CD4-positive, CD25-positive, alpha-beta regulatory T cell (primary cell): ENCODE measurements at places on chromosomes 16 and 17. TPM values are rescaled to one million over a fixed set of nuclear protein-coding genes. Genes with fewer than 3 reads are reported as not detected.
A peak's percentile ranks its signal among the peaks of the same experiment; 100 is the strongest.

GRCh38 chr17:49521088-49521450 lies 26.0 kb downstream of the NGFR start:
- DNase-seq: no peak

GRCh38 chr16:54928411-54929089 lies 2.1 kb upstream of the IRX5 start:
- peak; percentile 33 for DNase-seq

PCYT2 gene
- 28.6 TPM for total RNA-seq

DNA sequence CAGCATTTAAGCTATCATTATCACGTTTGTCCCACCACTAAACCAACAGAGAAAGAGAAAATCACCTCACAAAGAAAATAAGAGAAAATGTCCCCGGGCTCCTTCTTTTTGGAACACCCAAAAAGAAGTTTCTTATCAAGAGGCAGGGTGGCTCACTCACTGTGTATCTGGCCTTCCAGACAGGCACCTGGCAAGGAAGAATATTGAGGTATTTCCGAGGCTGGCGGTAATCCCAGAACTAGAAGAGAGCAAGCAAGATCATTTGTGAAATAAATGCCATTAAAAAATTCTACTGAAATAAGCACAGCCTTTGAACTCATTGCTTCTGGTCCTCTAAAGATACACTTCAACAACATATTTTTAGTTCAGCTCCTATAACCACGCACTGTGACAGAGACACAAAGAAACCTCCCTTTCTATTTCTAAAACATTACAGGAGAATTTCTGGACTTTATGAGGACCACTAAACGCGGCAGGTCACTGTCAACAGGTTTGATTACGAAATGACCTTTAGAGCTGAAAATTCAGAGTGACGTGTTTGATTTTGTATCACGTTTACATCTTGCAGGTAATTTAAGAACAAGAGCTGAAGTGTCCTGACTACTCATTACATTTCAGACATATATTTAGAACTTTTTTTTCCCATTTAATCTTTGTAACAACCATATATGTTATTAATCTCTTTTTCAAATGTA lies 61.0 kb downstream of the WDR59 start:
- DNase-seq: no peak

DNA sequence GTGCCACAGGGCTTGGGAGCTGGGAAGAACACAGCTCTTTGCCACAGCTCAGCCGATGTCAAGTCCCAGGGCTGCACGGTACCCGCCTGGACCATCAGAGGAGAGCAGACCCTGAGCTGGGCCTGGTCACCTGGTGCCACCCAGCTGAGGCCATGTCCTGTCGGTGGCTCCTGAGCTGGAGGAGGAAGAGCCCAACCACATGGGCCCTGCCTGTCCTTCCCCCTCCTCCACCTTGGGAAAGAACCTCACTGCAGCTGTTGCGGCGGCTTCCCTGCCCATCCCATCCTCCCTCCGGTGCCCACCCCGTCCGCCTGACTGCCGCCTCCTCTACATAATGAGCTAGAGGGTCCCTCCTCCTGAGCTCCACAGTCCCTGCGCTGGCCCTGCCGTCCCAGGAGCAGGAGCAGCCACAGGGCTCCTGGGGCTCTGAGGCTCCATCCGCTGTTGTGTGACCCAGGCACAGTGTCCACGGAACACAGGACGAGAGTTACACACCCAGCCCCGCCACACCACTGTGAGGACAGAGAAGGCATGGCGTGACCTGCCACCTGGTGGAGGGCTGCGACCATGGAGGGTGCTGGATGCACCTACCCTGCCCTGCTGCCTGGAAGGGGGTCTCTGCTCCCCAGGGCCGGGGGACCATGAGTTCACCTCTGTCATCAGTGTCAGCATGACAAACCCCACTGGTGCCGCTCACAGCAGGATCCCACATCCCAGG lies 21.4 kb upstream of the CHMP6 start:
- DNase-seq: peak; percentile 19

MT1M gene
- total RNA-seq: not detected

GRCh38 chr17:29840884-29841283 lies 89.1 kb downstream of the SSH2 start:
- DNase-seq: no peak

TNFRSF17 gene
- not detected for total RNA-seq

- DNase-seq: no peak
These were observed 15.0 kb upstream of the ATP2A3 start for GRCh38 chr17:3979290-3979611.

SBK1 gene
- 20.2 TPM for total RNA-seq

DNA sequence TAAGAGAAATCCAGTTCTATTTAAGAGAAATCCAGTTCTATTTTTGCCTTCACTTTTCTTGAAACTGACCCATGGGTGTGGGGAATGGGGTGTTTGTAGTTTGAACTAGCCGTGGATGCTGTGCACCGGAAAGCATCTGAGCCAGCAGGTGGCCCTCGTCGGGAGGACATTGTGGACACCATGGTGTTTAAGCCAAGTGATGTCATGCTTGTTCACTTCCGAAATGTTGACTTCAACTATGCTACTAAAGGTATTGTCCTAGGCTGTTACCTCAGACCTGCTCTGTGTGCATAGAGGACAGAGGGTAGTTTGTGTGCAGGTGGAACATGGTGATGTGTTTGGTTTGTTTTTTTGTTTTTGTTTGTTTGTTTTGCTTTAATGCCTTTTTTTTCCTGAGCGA lies 3.3 kb downstream of the ATXN2L start:
- no peak for DNase-seq

TP53TG3C gene
- total RNA-seq: not detected

GRCh38 chr16:69618307-69618706 lies 52.5 kb downstream of the NFAT5 start:
- DNase-seq: no peak

GRCh38 chr16:64292161-64292560 lies 829.7 kb downstream of the CDH11 start:
- DNase-seq: no peak

FN3K gene
- 2.0 TPM for total RNA-seq

- peak; percentile 38 for DNase-seq
These were observed 30.3 kb downstream of the PIK3R5 start for GRCh38 chr17:8935191-8935590.

GRCh38 chr16:774086-775001 lies 13.8 kb downstream of the MSLN start:
- no peak for DNase-seq

NPIPA2 gene
- total RNA-seq: 0.86 TPM

DNA sequence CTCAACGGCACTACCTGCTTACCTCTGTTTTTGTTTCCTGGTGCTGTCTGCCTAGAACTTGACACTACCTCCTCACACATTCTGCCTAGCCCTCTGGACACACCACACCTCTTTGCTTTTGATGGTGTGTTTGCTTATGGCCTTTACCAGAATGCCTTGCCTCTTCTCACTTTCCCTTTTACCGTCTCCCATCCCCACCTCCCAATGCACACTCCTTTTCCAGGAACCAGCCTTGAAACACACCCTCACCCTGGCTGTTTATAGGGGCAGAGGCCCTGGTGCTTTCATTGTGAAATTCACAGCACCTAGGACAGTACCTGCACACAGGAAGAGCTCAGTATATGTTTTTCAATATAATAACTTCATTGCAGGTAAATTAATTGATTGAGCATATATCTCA lies 56.2 kb downstream of the MAP2K6 start:
- DNase-seq: no peak

DNA sequence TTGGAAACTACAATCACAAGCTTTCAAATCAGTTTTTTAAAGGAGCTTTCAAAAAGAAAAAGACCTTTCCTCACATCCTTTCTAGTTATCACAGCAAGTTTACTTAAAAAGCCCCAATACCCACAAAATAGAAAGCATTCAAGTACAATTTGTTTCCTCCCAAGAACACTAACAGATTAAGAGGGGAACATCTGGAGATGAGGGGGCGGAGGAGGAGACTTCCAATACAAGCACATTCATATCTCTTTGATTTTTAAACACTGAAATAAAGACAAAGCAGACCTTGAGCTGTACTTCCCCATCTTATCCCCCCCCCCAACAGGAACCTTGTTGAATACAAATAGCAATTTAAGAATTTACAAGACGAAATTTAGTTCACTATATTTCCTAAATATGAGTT lies 2.0 kb downstream of the YWHAE start:
- DNase-seq: no peak

DNA sequence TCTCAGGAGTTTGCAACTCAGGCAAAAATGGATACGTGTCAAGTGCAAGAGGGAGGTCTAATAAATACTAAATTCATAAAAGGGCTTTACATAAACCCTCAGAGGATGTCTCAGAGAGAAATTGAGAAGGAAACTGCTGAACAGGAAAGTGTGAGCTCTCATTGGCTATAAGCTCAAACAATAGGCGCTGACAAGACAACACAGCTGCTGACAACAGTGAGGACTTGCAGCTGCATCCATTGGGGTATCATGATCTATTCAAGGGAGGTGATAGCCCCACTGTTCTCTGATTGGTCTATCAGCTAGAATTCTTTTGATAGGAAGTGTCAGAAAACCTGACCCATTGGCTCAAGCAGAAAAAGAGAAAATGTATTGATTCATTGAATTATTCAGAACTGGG lies 187.2 kb downstream of the CBLN1 start:
- DNase-seq: no peak

BRIP1 gene
- total RNA-seq: 3.0 TPM

- no peak for DNase-seq
These were observed 76.6 kb downstream of the BMERB1 start for GRCh38 chr16:15510992-15511391.

DNA sequence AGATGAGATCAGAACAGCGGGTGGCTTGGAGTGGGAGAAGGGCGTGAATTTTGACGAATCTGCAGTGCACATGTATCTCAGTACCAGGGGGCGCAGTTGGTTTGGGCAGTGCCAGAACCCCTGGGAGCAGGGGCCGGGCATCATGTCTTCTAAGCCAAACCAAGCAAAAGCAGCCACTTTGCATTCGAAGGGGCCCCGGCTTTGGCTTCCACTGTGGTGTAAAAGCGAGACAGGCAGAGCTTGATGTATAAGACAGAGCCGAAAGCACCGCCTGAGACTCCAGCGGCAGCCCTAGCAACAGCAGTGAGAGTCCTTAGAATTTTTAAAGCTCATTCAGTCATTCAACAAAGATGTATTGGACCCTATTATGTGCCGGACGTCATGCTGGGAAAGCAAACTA lies 3.8 kb upstream of the XYLT1 start:
- no peak for DNase-seq

DNA sequence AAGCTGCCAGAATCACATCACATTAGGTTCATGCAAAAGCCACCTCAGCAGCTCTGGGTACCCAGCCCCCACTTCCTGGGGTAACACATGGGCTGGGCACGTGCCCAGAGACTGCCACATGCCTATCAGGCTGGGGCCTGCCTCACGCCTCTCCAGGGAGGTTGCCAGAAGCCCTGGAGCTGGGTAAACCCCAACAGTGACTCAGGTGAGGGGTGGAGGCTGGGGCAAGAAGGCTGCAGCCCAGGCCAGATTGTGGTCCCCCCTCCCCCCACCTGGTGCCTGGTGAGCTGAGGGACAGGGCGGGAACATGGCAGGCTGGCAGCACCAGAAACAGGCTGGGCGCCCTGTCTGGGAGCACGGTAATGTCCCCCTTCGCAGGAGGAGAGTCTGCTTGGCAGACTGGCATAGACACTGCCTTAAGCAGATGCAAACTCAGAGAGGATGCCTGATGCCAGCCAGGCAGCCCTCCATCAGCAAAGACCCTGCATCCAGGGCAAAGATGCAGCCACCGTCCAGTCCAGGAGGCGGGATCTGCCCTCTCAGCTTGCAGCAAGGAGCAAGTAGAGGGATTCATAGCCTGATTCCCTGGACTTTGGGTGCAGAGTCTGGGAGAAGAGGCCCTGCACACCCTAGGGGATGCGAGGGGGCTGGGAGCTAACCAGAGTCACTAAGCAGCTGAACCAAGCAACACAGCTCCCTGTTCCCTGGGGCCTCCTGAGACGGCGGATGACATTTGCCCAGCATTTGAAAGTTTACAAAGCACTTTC lies 28.8 kb downstream of the NGFR start:
- no peak for DNase-seq

KRT26 gene
- not detected for total RNA-seq

- peak; percentile 22 for DNase-seq
These were observed 740 bp upstream of the ATP6V0D1 start for GRCh38 chr16:67481561-67482232.

KNOP1 gene
- total RNA-seq: 3.2 TPM

LGALS9B gene
- not detected for total RNA-seq

- DNase-seq: no peak
These were observed 57.0 kb downstream of the HS3ST3A1 start for GRCh38 chr17:13544765-13545164.

KRTAP1-1 gene
- not detected for total RNA-seq

EMP2 gene
- not detected for total RNA-seq

DNA sequence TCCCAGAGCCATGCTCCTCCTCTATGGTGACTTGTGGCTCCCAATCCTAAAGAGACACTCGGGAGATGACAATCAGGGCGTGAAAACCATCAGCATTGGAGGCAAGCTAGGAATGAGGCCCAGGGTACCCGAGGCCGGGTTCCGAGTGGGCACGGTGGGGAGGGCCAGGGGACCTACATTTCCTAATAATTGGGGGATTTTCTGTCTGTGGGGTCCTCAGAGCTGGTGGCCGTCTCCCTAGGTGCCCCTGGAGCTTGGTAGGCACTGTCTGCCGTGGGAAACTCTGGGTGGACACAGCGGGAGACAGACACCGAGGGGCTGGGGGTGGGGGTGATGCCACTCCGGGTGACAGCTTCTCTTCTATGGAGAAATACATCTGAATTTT lies 312.5 kb upstream of the TNRC6C start:
- no peak for DNase-seq

DNA sequence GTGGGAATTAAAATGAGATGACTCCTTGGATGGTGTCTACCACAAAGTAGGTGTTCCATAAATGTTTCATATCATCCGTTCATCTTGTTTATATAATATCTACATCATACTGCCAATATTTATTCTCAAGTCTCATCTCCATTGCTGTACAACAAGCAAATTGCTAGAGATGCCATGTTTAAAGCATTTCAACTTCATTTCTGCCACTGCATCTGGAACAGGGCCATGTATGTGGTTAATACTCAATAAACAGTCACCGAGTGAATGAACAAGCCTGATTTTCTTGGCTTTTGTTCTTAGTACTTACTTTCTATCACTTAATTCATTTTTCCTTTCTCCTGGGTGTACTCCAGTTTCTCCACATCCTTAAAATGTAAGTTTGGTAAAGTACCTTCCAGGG lies 107.6 kb downstream of the KCNJ2 start:
- DNase-seq: no peak

PDILT gene
- not detected for total RNA-seq

DNA sequence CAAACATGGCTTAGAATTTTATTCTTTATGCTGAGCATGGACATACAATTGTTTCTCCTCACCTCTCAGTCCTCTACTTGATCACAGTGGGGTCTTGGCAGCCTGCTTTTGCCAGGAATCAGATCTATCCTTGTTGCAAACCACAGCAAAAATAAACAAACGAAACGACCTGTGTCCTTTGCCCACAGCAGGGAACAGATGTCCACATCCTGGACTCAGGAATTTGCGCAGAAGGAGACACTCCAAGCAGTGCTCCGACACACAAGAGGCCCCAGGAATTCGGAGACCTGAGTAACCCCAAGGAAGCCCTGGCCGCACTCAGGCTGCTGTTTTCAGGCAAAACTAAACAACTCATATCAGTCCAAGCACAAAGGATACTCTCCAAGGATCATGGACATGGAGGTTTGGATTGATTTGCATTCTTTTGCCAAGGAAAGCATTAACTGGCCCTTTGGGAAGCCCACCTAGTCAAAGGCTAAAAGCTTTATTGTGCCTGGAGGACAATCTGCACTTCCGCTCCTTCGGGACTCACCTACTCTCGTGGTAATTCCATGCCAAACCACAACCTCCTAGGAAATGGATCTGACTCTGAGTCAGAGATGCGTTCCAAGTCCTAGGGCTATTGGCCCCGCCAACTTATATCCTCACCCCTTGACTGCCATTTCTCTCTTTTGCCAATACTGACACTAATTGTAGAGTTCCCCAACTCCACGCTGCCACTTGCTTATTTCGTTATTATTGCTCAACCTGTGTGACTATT lies 271.1 kb upstream of the CDH11 start:
- DNase-seq: no peak
